Activated T-helper 9 cell treated with anti-CD3 and anti-CD28 coated beads, Interleukin-2, amount 50 U/mL, for 16 hours (primary cell): ENCODE measurements at places on chromosomes 7 and 10.

DNA sequence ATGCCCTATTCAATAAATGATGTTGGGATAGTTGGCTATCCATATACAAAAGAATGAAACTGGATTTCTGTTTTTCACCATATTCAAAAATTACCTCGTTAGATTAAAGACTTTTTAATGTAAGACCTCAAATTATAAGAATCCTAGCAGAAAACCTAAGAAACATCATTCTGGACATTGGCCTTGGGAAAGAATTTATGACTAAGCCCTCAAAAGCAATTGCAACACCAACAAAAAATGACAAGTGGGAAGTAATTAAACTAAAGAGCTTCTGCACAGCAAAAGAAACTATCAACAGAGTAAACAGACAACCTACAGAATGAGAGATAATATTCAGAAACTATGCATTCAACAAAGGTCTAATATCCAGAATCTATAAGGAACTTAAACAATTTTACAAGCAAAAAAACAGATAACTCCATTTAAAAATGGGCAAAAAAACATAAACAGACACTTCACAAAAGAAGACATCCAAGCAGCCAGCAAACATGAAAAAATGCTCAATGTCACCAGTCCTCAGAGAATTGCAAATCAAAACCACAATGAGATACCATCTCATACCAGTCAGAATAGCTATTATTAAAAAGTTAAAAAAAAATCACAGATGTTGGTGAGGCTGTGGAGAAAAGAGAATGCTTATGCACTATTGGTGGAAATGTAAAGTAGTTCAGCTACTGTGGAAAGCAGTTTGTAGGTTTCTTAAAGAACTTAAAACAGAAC, 309.8 kb downstream of the AHR start:
- no peak for DNase-seq

- DNase-seq: no peak
Measured at GRCh38 chr7:33128631-33128989, 754 bp upstream of the BBS9 start.

GRCh38 chr10:13420532-13421307, 72.6 kb upstream of the SEPHS1 start:
- no peak for DNase-seq

- no peak for DNase-seq
Measured at GRCh38 chr7:83837683-83838082, 188.7 kb upstream of the SEMA3E start.

GRCh38 chr7:155069992-155070751, at the start of gene HTR5A:
TSS of gene HTR5A (plus strand) at chr7:155070324. CDS start at chr7:155070900, 576 bp downstream.
- DNase-seq: peak; percentile 48

DNA sequence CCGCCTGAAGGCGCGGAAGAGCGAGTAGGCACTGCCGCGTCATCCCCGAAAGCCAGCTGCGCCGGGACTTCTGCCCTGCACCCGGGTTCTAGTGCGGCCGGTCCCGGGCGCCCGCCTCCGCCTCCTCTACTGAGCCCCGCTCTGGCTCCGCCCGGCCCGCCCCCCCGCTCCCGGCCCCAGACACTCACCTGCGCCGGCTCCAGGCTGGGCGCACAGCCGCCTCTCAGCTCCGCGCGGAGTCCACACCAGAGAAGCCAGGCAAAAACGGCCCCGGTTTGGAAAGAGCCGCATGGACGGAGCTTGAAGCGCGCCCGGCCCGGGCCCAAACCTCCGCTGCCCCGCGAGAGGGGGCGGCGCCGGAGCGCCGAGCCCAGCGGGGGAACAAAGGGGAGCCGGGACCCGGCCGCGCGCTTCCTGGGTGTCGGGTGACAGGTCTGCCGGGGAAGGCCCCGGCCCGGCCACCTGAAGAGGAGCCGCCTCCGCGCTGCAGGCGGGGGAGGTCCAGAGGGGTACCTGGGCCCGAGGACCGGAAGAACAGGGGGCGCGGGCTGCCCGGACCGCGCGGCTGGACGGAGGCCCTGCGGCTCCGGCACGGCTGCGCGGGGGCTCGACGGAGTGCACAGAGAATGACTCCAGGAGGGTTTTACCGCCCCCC, 168.2 kb downstream of the NRF1 start:
- DNase-seq: no peak

- DNase-seq: no peak
Measured at GRCh38 chr10:88472540-88472939, 110.6 kb downstream of the RNLS start.

- no peak for DNase-seq
Measured at GRCh38 chr10:106866244-106866845, 298.2 kb downstream of the SORCS1 start.

- DNase-seq: no peak
Measured at GRCh38 chr10:28954211-28954610, 276.9 kb downstream of the BAMBI start.

DNA sequence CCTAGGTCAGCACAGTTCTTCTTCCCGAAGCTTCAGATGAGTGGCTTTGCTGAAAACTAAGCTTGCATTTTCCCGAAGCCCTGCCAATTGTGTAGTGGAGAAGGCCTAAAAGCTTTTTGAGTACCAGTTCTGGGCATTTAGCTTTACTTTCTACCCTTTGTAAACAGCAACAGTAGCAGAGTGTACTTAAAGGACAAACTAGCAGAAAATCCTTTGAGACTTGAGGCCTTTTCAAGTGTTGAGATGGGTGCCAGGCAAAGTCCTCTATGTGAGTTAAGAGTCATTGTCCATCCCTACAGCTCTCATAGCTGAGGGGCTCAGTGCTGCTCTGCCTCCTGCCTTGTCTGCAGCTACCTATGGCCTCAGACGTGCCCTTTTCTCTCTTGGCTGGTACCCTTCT, 368.2 kb downstream of the CCSER2 start:
- DNase-seq: no peak

- DNase-seq: no peak
Measured at GRCh38 chr10:88949912-88950837, 2.4 kb downstream of the ACTA2 start.

DNA sequence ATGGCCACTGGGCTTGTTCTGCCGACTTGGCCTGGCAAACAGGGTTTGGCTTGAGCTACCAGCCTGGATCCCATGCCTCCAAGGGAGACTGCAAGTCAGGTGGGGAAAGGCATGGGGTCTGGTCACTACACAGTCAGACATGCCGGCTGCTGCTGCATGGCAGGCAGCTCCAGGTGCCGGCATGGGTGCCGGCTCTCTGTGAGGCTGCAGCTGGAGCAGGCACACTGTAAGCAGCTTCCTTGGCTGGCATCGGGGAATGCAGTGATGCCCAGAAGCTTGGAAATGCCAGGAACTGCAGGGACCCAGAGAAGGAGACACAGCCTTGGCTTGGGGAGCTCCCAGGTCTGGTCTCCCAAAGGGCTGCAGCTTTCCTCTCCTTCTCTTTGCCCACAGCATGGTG, 305.5 kb upstream of the NRG3 start:
- no peak for DNase-seq

GRCh38 chr7:151447312-151447711, 7.4 kb upstream of the CRYGN start:
- DNase-seq: no peak

- DNase-seq: no peak
Measured at GRCh38 chr10:131081786-131082185, 229.7 kb downstream of the TCERG1L start.

GRCh38 chr10:20040012-20040411, 223.8 kb downstream of the PLXDC2 start:
- no peak for DNase-seq

- DNase-seq: no peak
Measured at GRCh38 chr10:29130190-29130673, 158.6 kb upstream of the LYZL1 start.

- DNase-seq: no peak
Measured at GRCh38 chr7:17033245-17033644, 151.5 kb upstream of the AGR3 start.

- DNase-seq: no peak
Measured at GRCh38 chr10:114767101-114767985, 54.2 kb upstream of the FHIP2A start.

- DNase-seq: no peak
Measured at GRCh38 chr7:15764851-15765382, 78.4 kb upstream of the MEOX2 start.

GRCh38 chr7:4841007-4841784, 20.6 kb downstream of the PAPOLB start:
- no peak for DNase-seq

DNA sequence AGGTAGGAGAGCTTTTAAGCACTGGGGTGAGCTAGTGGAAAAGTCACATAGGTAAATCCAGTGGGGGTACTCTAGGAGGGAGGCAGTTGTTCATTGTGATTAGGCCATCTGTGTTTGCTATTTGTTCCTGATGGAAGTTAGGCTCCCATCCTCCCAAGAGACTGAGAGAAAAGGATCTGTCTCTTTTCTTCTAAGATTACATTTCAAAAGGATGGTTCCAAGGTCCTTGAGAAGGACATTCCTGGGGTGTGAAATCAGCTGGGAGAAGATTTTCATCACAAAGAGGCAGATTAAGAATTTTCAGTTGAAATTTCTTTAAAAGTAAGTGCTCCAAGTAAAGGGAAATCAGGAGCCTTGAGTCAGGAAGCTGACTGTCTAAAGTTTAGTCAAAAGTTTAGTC, 210.8 kb upstream of the CSTF2T start:
- no peak for DNase-seq

DNA sequence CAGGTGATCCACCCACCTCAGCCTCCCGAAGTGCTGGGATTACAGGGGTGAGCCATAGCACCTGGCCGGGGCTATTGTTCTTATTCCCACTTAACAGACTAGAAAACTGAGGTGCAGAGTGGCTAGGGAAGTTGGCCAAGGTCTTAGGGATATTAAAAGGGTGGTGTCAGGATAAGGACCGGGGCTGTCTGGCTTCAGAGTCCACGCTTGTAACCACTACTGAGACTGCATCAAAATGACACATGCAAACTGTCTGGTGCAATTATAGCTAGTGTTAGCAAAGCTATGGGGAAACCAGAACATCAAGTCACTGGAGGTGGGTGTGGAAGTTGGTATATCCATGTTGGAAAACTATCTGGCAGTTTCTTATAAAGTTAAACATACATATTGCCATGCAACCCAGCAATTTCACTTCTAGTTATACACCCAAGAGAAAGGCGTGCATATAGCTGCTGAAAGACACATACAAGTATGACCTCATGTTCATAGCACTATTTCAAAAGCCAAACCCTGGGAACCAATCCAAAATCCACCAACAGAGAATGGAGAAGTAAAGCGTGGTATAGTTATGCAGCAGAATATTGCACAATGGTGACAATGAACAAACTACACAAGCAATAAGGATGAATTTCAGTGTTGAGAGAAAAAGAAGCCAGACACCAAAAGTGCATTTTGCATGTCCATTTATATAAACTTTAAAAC, 33.9 kb upstream of the EEPD1 start:
- no peak for DNase-seq

GRCh38 chr7:786472-787255, 45.6 kb upstream of the SUN1 start:
- peak; percentile 55 for DNase-seq

DNA sequence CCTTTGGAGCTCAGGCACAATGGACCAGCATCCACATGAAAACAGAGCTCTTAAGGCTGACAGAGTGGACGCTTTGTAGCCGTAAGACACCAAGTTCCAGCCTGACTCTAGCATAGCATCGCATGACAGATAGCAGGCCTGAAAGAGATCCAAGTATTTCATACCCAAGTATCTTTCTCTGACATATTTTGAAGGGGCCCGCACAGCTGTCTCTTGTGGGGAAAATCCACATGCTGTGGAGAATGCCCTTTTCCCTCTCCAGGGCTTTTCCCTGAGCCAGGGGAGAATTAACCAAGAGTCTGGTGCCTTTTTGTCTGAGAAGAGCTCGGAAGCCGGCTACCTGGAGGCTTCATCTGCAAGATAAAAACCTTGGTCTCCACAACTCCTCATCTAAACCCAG, 51.0 kb downstream of the CFAP46 start:
- no peak for DNase-seq

DNA sequence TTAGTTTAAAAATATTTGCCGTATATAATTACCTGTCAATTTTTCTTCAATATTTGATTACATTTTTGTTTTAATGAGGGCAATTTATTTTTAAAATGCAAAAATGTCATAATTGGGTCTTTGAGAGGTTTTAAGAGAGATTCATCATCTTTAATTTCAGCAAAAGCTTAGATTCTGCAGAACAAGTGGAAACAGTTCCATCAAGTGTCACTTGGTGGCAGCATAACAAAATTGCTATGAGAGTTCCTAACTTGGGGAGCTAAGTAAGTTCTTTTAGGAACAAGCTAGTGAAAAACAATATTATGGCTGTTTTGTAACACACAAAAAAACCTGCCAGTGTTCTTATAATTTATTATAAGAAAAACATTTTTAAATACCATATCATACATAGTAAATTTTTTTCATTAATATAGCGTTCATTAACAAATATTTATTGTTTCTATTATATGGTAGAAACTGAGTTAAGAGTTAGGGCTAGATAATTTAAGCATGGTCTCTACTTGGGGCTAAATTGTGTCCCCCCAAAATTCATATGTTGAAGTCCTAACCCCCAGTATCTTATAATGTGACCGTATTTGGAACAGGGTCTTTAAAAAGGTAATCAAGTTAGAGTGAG, 155.2 kb downstream of the MAGI2 start:
- no peak for DNase-seq

GRCh38 chr10:124676416-124677062, 67.6 kb downstream of the FAM53B start:
- DNase-seq: no peak

- no peak for DNase-seq
Measured at GRCh38 chr10:127576740-127577161, 27.6 kb downstream of the NPS start.

GRCh38 chr7:29115130-29115687, 31.1 kb downstream of the CPVL start:
- DNase-seq: no peak

DNA sequence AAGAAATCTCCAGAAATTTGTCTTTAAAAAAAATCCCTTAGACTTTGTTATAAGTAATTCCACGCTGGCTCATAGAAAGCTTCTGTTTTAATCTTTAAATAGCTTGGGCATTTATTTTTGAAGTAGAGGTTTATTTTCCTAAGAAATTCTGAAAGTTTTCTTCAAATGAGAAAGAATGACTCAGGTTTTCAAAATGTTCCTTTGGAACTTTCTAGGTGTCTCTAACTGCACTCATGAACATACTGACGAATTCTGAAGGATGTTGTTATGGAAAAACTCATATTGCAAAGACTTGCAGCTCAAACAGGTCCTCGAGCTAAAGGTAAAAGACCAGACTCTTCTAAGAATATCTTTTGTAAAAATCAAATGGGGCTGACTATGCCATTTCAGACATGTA, 10.7 kb downstream of the DGKI start:
- DNase-seq: no peak

GRCh38 chr10:106830471-106830870, 334.0 kb downstream of the SORCS1 start:
- no peak for DNase-seq
